ENCODE measurements at places on chromosomes 5 and 9. TPM values are rescaled to one million over a fixed set of nuclear protein-coding genes. Genes with fewer than 3 reads are reported as not detected.
A peak's percentile ranks its signal among the peaks of the same experiment; 100 is the strongest.

The JADE2 gene
- 23.0 TPM for polyA plus RNA-seq

The FBXL17 gene
- 8.5 TPM for polyA plus RNA-seq

DNA sequence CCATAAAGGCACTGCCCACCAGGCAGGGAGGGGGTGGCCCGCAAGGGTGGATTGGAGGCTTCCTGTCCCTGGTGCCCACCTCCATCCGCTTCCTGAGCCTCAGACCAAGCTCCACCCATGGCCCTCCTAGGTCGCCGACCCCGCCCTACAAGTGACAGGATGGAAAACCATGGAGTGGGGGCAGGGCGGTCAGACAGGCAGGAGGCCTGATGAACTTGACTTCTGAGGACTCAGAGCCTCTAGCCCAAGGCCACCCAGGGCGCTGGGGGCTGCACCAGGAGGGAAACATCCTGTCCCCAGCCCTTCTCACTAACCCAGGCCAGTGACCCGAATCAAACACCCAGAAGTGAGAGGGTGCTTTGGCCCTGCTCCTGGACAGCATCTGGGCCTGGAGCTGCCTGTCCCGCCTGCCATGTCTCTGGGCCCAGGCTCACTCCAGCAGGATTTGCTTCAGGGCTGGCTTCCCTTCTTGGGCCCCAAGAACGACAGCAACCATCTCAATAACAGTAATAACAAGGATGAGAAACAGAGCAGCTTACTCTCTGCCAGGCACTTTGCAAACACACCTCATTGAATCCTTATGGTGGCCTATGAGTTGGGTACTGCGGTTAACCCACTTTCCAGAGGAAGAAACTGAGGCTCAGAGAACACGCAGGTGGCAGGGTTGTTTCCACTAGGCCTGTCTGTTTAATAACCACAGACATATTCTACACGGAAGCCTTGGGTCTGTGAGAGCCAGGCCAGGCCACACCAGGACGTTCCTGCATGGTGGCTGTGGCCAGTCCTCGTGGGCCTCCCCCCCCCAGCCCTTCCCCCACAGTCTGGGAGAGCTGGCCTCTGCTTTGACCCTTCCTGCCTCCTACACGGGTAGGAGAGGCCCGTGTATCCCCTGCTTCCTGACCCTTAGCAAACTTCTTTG is 4.4 kb upstream of the ST6GALNAC6 start:
- DNase-seq: peak; percentile 75
- peaks cover 3% of the 10 kb centered on the region for H3K36me3 ChIP-seq
- H3K27ac ChIP-seq: peak overlapping the region; percentile 100
- peak overlapping the region; percentile 100 for H3K4me3 ChIP-seq
- H3K4me1 ChIP-seq: peaks cover 62% of the 10 kb centered on the region

DNA sequence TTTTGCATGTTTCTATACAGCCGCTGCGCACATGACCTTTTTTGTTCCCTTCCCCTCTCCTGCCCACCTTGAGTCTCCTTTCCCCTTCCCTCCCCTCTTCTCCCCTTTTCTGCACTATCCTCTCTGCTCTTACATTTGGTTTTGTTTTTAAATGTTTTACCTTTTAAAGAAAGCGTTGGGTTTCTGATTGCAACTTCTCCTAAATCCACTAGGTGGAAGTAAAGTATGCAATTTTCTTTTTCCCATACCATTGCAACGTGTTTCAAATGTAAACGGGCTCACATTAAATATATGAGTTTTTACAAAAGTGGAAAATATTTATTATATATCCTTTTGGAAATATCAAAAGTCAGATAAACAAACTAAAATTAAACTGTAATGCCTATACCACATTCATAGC is 500.9 kb downstream of the DIRAS2 start:
- H3K27ac ChIP-seq: no peak overlapping the region
- peaks cover 12% of the 10 kb centered on the region for H3K27me3 ChIP-seq
- no peaks in the 10 kb centered on the region for H3K36me3 ChIP-seq
- no peak overlapping the region for H3K4me3 ChIP-seq
- no peak for DNase-seq
